ENCODE measurements at places on chromosomes 7 and 10.

DNA sequence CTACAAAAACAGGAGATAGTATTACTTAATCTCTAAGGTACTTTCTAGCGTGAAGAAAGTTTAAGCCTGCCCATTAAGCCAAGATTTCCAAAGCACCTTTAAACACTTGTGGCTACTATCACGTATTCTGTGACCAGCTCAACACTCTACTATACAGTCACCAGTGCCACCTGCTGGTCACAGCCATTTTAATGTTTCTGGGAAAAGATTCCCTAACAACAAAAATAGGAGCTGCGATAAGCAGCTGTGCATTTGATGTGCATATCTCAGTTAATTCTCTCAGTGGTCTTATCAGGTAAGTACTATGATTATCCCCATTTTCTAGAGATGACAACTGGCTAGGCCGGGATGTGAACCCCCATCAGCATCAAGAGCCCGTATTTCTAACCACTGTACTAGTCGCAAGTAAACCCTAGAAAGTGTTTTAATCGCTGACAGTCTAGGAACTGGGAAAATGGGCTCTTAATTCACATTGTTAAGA, 860 bp downstream of the SEC31B start:
- H3K27ac ChIP-seq, result no peak overlapping the region
- H3K36me3 ChIP-seq, result no peaks in the 10 kb centered on the region
- peaks cover 42% of the 10 kb centered on the region for H3K27me3 ChIP-seq
- peak overlapping the region; percentile 91 for H3K4me3 ChIP-seq
- peak; percentile 69 for DNase-seq
- 0 out of 2 replicates have a peak, but pooled peaks cover 8% of the 10 kb centered on the region for H3K4me1 ChIP-seq

GRCh38 chr10:59799421-59799820, 46.2 kb upstream of the MRLN start:
- H3K27me3 ChIP-seq, result no peaks in the 10 kb centered on the region
- no peak for DNase-seq
- H3K36me3 ChIP-seq, result peaks cover 74% of the 10 kb centered on the region
- no peak overlapping the region for H3K27ac ChIP-seq
- no peak overlapping the region for H3K4me3 ChIP-seq

- H3K4me3 ChIP-seq, result no peak overlapping the region
- no peak for DNase-seq
Measured at GRCh38 chr7:81957517-81957916, 187.7 kb upstream of the HGF start.

DNA sequence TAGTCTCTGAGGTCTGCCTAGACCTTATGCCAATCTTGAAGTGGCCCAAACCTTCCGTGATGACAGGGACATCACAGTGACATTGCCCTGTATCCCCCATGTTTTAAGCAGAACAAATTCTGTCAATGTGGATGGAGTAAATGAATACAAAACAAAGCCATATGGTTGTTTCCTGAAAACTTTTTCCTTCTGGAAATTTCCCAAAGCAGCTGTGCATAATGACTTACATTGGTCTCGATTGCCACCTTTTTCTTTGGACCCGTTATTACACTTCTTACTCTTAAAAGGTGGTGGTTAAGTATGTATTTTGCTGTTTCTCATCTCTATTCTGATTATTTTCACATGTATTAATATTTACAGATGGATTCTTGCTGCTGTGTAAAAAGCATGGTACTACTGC, 411.2 kb upstream of the KLF6 start:
- no peaks in the 10 kb centered on the region for H3K4me1 ChIP-seq
- H3K27me3 ChIP-seq, result no peaks in the 10 kb centered on the region
- H3K36me3 ChIP-seq, result no peaks in the 10 kb centered on the region
- no peak overlapping the region for H3K4me3 ChIP-seq

- no peak overlapping the region for H3K27ac ChIP-seq
- H3K27me3 ChIP-seq, result peaks cover 55% of the 10 kb centered on the region
- no peak for DNase-seq
- no peak overlapping the region for H3K4me3 ChIP-seq
Measured at GRCh38 chr7:44308596-44309270, 16.7 kb downstream of the CAMK2B start.

DNA sequence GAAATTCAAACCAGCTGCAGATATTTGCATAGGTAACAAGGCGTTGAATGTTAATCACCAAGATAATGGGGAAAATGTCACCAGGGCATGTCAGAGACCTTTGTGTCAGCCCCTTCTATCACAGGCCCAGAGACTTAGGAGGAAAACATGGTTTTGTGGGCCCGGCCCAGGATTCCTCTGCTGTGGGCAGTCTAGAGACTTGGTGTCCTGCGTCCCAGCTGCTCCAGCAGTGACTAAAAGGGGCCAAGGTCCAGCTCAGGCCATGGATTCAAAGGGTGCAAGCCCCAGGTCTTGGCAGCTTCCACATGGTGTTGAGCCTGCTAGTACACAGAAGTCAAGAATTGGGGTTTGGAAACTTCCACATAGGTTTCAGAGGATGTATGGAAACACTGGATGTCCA, 147.5 kb upstream of the ZWINT start:
- no peak for DNase-seq
- H3K27ac ChIP-seq, result no peak overlapping the region
- H3K36me3 ChIP-seq, result no peaks in the 10 kb centered on the region
- no peaks in the 10 kb centered on the region for H3K4me1 ChIP-seq
- H3K4me3 ChIP-seq, result no peak overlapping the region

DNA sequence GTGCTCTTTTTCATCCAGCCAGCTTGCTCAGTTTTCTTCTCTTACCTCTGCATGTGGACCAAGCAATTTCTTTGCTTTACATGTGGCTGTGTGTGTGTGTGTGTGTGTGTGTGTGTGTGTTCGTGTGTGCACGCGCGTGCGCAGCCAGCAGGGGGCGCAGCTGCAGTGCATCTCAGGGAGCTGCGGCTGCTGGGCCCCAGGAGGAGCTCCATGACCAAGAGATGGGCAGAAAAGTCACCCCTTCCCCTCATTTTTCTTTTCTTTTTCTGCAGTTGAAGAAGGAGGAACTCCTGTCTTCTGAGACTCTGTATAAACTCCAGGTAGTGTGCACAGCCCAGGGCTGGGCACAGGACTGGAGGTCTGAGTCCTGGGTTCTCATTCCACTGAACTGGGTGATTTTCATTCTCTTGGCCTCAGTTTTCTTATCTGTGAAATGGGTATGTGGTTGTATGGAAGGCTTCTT, 41.8 kb downstream of the BLNK start:
- H3K36me3 ChIP-seq, result no peaks in the 10 kb centered on the region
- no peak overlapping the region for H3K4me3 ChIP-seq
- H3K27me3 ChIP-seq, result no peaks in the 10 kb centered on the region
- H3K4me1 ChIP-seq, result peaks cover 12% of the 10 kb centered on the region
- no peak overlapping the region for H3K27ac ChIP-seq
- DNase-seq, result peak; percentile 88

- H3K4me3 ChIP-seq, result no peak overlapping the region
- H3K27ac ChIP-seq, result no peak overlapping the region
- no peaks in the 10 kb centered on the region for H3K27me3 ChIP-seq
- no peak for DNase-seq
Measured at GRCh38 chr7:94182066-94182465, 177.9 kb upstream of the BET1 start.

DNA sequence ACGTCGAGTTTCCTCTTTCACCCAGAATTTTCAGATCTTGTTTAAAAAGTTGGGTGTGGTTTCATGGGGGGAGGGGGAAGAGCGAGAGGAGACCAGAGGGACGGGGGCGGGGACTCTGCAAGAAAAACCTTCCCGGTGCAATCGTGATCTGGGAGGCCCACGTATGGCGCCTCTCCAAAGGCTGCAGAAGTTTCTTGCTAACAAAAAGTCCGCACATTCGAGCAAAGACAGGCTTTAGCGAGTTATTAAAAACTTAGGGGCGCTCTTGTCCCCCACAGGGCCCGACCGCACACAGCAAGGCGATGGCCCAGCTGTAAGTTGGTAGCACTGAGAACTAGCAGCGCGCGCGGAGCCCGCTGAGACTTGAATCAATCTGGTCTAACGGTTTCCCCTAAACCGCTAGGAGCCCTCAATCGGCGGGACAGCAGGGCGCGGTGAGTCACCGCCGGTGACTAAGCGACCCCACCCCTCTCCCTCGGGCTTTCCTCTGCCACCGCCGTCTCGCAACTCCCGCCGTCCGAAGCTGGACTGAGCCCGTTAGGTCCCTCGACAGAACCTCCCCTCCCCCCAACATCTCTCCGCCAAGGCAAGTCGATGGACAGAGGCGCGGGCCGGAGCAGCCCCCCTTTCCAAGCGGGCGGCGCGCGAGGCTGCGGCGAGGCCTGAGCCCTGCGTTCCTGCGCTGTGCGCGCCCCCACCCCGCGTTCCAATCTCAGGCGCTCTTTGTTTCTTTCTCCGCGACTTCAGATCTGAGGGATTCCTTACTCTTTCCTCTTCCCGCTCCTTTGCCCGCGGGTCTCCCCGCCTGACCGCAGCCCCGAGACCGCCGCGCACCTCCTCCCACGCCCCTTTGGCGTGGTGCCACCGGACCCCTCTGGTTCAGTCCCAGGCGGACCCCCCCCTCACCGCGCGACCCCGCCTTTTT, at the start of gene VIM:
TSS of gene VIM (plus strand) at position 151 of the 925 bp plus-strand sequence. CDS start 1,182 bp downstream, outside the sequence.
- H3K4me1 ChIP-seq, result peaks cover 22% of the 10 kb centered on the region
- H3K27ac ChIP-seq, result no peak within 1 kb of the TSS
- H3K4me3 ChIP-seq, result peak within 1 kb of the TSS; percentile 93
- peaks cover 4% of the 10 kb centered on the region for H3K36me3 ChIP-seq

DNA sequence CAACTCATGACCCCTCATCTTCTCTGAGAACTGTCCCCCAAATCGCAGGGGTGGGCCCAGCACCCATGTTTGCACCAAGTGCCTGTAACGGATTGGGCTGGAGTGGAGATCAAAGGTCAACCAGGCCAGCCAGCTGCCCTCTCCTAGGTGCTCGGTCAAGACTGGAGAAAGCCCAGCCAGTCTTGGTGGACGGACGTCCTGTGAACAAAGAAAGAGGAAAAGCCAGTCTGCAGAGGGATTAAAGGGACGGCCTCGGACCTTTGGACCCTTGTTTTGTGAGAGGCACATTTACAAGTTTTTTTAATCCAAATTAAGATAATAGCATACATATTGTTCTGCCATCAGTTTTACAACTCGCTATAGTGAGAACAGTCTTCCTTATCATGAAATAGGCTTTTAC, 31.7 kb upstream of the GALNTL5 start:
- H3K36me3 ChIP-seq, result no peaks in the 10 kb centered on the region
- H3K27me3 ChIP-seq, result peaks cover 2% of the 10 kb centered on the region
- H3K4me1 ChIP-seq, result no peaks in the 10 kb centered on the region
- no peak for DNase-seq
- no peak overlapping the region for H3K4me3 ChIP-seq

DNA sequence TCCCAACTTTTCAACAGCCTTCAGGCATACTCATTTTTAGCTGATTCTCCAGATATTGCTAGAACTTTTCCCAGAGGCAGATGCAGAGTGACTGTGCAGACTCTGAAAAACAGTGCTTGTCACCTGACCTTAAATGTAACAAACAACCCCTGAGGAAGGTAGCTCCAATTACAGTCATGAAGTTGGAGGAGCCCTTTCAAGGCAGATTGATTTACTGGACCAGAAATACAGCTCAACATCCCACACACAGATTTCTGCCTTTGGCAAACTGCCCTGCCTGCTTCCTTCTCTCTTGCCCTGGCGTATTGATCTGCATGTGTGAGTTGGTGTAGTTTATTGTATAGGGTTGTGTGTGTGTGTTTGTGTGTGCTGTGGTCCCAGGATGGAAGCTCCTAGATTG, 38.5 kb downstream of the PYROXD2 start:
- peaks cover 12% of the 10 kb centered on the region for H3K36me3 ChIP-seq
- H3K4me3 ChIP-seq, result no peak overlapping the region
- H3K27me3 ChIP-seq, result no peaks in the 10 kb centered on the region
- no peak for DNase-seq

DNA sequence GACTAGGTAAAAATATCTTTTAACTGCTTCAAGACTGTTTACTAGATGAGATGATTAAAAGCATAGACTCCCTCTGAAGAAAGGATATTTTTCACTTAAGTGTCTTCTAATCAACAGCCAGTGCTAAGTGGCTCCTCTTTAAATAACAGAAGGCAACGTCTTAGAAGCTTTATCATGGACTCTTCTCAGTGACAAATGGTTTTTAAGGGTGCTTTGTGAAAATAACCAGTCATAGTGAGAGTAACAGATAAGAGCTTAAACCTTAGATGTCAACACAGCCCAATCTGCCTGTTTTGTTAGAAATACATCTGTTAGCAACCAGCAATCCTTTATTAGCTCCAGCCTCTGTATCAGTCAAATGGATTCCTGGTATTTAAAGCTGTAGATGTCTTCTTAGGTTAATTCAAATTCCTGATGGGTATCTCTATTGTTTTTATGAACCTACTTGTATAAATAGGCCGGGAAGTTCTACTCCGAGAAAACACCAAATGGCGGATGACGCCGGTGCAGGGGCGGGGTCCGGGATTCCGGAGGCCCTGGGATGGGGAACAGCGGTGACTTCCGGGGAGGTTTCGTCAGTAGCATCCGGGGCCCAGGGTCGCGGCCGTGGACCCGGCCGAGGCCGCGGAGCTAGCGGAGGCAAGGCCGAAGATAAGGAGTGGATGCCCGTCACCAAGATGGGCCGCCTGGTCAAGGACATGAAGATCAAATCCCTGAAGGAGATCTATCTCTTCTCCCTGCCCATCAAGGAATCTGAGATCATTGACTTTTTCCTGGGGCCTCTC, 285.4 kb downstream of the GPR37 start:
- H3K36me3 ChIP-seq, result no peaks in the 10 kb centered on the region
- H3K4me1 ChIP-seq, result peaks cover 7% of the 10 kb centered on the region
- no peaks in the 10 kb centered on the region for H3K27me3 ChIP-seq
- DNase-seq, result no peak
- no peak overlapping the region for H3K4me3 ChIP-seq

GRCh38 chr7:112162142-112162766, 43.9 kb downstream of the DOCK4 start:
- H3K27me3 ChIP-seq, result no peaks in the 10 kb centered on the region
- peak; percentile 71 for DNase-seq
- H3K4me1 ChIP-seq, result peaks cover 46% of the 10 kb centered on the region
- peak overlapping the region; percentile 65 for H3K27ac ChIP-seq
- H3K4me3 ChIP-seq, result peak overlapping the region; percentile 13

DNA sequence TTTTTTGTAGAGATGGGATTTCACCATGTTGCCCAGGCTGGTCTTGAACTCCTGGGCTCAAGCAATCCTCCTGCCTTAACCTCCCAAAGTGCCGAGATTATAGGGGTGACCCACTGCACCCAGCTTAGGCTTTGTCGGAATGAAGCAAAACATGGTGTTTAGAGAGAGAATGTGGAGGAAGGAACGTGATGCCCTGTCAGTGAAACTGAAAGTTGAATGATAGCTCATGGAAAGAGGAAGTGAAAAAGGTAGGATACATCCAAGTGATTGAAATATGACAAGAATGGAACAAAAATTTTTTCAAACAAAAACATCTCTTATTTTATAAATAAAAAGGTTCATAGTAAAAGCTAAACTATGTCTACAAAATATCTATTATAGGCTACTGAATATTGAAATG, 5.9 kb downstream of the AKAP9 start:
- no peak for DNase-seq
- H3K4me3 ChIP-seq, result no peak overlapping the region
- H3K27me3 ChIP-seq, result no peaks in the 10 kb centered on the region

- peak overlapping the region; percentile 77 for H3K27ac ChIP-seq
- H3K4me1 ChIP-seq, result peaks cover 2% of the 10 kb centered on the region
- H3K4me3 ChIP-seq, result no peak overlapping the region
- no peaks in the 10 kb centered on the region for H3K27me3 ChIP-seq
- DNase-seq, result peak; percentile 73
Measured at GRCh38 chr7:6026011-6026819, 5.0 kb upstream of the ANKRD61 start.
